Activated CD4-positive, alpha-beta T cell treated with anti-CD3 and anti-CD28 coated beads, Interleukin-2, amount 50 U/mL, for 16 hours (primary cell): ENCODE measurements at places on chromosomes 16 and 17.

GRCh38 chr16:88886420-88886844, 20.0 kb upstream of the PABPN1L start:
- no peak for DNase-seq

GRCh38 chr17:350706-351448, 1.7 kb downstream of the RPH3AL start:
- DNase-seq = no peak

GRCh38 chr17:2468270-2468669, 43.4 kb downstream of the METTL16 start:
- no peak for DNase-seq

- DNase-seq = no peak
These were observed 101.2 kb downstream of the ZNF423 start for GRCh38 chr16:49754495-49755312.

- no peak for DNase-seq
These were observed 1.7 kb upstream of the MNT start for GRCh38 chr17:2402544-2402943.

GRCh38 chr16:58280146-58280845, 14.5 kb downstream of the PRSS54 start:
- no peak for DNase-seq

DNA sequence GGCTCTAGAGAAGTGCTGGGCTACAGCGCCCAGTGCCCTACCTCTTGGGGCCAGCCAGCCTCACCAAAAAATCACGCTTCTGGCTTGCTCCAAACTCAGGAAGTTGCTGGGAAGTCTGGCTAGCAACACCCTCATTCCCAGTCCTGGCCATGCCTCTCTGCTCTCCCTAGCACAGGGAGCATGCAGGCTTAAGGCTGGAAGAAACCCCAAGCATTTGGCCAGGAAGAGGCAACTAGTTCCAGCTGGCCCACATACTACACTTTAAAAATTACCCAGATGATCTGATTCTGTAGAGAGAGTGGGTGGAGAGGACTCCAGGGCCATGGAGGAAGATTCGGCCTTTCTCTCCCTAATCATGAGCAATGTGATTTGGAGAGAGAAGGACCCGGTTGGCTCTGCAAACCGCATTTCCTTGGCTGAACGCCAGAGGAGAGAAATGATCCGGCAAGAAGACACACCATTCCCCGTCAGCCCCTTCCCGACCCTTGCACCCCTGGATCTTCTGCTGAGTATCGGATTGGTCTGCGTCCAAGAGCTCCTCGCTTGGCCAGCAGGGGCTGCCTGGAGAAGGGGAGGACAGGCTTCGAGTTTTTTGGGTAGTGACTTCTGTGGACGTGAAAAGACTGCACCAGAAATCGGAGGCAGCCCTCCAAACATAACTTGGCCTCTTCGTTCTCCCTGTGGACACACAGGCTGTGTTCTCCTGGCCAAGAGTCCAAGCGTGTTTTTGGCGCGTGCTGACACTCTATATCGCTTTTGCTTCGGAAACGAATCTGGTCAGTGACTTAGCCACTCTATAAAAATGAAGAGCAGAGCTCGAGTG, 406.3 kb downstream of the WWOX start:
- no peak for DNase-seq

DNA sequence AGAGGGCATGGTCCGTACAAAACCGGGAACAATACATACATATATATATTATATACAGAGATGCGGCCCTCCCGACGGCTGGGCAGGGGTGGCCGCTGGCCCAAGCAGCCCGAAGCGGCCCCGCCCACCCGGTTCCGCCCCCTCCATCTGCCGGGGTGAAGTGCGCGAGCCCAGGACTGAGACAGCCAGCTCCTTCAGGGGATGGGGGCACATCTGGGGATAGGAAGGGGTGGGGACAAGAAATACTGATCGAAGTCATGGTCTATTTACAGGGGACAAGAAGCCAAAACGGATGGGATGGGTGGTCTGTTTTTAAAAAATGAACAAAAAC, 3.8 kb upstream of the SAMD14 start:
- no peak for DNase-seq

GRCh38 chr17:48239603-48239995, 132.0 kb downstream of the SNX11 start:
- no peak for DNase-seq

GRCh38 chr16:15894571-15895374, 6.4 kb upstream of the CEP20 start:
- peak; percentile 46 for DNase-seq

DNA sequence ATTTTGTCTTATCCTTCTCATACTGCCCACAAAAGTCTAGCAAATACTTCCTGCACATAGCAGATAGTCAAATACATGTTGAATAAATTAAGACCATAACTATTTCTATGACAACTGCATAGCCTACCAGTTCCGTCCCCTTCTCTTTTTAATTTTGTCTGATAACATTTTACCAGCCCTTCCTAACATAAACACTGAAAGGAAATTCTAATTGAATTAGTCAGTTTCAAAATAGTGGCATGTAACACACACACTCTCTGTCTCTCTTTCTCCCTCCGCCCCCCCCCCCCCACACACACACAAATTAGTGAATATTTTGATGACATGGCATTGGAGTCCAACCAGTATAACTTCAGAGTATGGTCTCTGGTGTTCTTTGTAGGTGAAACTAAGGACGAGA, 41.8 kb downstream of the TNRC6C start:
- DNase-seq = no peak

GRCh38 chr17:2227025-2227699, 76.4 kb downstream of the SMG6 start:
- no peak for DNase-seq

DNA sequence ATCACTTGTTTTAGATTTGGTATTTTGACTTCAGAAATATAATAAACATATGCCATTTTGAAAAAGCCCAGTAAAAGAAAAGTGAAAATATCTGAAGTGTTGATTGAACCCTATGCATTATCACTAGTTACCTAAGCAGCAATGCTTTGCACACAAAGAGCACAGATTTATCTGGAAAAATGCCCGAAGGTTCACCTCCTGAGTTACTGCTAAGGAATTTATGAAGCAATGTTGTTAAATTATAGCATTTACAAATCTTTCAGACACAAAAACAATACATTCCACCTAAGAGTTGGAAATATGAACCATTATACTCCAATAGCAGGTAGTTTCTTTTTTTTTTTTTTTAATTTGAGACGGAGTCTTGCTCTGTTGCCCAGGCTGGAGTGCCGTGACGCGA, 38.9 kb upstream of the GHDC start:
- no peak for DNase-seq

- DNase-seq = peak; percentile 10
These were observed 374.5 kb upstream of the MON1B start for GRCh38 chr16:76816475-76816874.

DNA sequence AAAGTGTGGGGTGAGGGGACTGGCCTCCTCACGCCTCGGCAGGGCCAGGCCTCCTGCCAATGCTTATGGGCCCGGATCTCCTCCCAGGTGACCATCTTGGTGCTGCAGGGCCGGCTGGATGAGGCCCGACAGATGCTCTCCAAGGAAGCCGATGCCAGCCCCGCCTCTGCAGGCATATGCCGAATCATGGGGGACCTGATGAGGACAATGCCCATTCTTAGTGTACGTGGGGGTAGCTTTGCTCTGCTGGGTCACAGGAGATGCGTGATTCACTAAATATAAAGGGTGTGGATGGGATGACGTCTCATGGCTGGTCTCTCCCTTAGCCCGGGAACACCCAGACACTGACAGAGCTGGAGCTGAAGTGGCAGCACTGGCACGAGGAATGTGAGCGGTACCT, 19.5 kb downstream of the NUP85 start:
- DNase-seq = no peak

DNA sequence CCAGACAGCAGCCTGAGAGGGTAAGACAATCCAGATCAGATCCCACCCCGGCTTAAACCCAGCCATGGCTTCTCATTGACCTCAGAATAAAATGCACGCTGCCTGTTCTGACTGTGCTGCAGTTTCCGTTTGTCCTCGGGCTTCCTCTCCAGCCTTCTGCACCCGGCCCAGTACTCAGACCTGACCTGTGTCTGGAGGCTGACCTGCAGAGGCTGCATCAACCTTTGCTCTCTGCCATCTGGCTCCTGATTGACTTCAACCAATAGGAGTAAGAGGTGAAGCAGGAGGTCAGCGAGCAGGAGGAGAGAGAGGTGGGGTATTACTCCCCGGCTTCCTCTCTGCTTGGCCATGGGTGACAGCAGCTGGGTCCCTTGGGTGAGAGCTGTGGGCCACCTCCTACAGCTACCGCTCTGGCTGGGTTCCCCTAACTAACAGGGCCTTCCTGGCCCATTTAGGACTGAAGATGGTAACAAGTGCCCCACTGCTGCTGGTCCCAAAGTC, 46.7 kb downstream of the C16orf82 start:
- no peak for DNase-seq

- no peak for DNase-seq
These were observed 14.7 kb downstream of the ST6GALNAC2 start for GRCh38 chr17:76570877-76571471.

GRCh38 chr16:89452241-89452640, 38.1 kb downstream of the ANKRD11 start:
- no peak for DNase-seq

DNA sequence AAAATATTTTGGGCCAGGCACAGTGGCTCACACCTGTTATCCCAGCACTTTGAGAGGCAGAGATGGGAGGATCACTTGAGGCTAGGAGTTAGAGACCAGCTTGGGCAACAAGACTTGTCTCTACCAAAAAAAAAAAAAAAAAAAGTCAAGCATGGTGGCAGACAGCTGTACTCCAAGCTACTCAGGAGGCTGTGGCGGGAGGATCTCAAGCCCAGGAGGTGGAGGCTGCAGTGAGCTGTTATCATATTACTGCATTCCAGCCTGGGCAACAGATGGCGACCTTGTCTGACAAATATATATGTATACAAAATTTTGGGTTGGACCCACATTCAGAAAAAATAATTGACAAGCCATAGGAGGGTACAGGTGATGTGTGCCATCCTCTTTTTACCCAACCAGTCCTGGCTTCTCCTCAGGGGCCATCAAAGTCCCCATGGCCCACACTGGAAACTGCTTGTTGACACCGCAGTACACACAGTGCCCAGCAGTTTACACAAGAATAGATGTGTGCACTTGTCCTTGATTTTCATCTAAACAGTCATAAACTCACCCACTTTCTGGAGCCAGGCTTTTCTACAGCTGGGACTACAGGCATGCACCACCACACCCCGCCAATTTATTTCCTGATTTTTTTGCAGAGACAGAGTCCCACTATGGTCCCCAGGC, 1.7 kb downstream of the CES2 start:
- no peak for DNase-seq

- no peak for DNase-seq
These were observed 43.5 kb downstream of the LYRM9 start for GRCh38 chr17:27849474-27850185.

- no peak for DNase-seq
These were observed 7.9 kb downstream of the TIMM22 start for GRCh38 chr17:1004769-1005295.

GRCh38 chr17:74211141-74211911, 2.0 kb upstream of the TTYH2 start:
- peak; percentile 21 for DNase-seq

DNA sequence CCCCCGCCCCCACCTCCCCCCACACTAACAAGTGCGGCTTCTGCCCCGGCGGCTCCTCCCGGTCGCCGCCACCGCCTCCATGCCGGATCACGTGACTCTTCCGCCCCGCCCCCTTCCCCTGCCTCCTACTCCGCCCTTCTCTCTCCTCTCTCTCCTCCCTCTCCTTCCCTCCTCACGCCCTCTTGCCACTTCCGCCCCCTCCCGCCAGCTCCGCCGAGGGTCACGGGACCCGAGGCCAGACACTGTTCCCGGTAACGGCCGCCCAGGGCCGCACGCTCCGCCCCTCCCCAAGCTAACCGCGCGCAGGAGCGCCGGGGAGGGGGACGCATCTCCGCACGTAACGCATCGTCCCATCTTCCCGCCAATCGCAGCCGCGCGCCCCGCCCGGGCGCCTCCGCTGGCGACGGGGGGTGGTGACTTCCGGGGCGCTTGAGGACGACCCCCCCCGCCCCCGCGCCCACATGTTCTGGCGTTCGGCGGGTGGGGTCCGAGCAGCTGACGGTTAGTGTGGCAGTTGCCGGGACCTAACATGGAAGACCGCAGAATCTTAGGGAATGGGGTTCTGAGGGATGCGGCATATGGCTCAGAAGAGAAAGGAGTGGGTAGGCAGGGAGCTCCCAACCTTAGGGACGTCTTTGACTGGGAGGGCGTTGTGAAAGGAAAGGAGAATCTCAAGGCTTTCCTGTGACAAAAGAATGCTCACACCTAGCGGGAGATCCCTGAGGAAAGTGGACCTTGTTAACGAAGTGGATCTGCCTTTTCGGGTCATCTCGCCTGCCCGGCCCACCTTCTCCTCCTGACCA, at the start of gene USP32:
USP32 (minus strand) TSS at position 92 of the 803 bp plus-strand sequence. CDS start 194 bp downstream, outside the sequence.
- DNase-seq = peak; percentile 100

GRCh38 chr16:7366993-7367880, 34.6 kb downstream of the RBFOX1 start:
- no peak for DNase-seq

DNA sequence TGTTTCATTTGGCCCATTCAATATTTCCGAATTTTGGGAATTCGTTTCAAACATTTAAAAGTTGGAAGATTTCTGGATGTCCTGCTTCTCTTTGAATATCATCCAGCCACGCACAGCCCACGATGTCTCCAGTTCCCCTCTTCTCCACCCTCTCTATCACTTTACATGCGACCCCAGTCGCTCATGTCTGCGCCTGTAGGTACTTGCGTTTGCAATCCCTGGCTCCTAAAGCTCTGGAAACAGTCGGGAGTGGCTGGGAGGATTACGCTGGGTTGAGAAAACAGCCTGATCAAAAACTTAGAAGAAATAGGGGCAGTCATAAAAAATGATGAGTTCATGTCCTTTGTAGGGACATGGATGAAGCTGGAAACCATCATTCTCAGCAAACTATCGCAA, 1.5 kb upstream of the SBK1 start:
- DNase-seq = no peak

- peak; percentile 49 for DNase-seq
These were observed 53.5 kb downstream of the SMURF2 start for GRCh38 chr17:64608571-64608981.

DNA sequence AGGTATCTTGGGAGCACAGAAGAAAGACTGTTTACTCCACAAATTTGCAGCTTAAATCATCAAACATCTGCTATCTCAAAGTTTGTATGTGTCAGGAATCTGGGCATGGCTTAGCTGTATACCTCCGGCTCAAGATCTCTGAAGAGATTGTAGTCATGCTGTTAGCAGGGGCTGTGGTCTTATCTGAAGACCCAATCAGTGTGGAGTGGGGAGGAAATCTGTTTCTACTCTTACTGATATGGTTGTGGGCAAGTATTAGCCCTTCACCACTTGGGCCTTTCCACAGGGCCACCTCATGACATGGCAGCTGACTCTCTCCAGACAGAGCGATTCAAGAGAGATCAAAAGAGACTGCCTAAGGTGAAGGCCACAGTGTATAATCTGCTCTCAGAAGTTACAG, 438.7 kb downstream of the KIF2B start:
- no peak for DNase-seq

GRCh38 chr16:50354629-50355456, 13.9 kb downstream of the BRD7 start:
- DNase-seq = no peak
